ENCODE measurements at places on chromosomes 6 and 20.

DNA sequence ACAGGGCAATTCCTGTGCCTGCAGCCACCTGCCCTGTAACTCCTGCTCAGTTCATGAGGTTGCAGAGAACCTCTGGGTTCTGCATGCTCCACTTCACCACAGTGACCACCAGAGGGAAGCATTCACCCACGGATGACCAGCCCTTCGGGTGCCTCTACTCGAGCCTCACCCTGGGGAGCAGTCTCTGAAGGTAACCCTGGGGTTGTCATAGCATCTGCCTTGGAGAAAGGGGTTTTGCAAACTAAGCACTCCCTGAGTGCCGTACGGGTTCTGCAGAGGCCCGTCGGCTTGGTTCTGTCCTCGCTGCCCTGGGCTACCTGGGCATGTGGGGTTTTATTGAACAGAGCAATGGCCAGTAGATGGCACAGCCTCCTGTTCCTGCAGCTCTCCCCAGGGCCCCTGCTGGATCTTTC lies 10.2 kb upstream of the CST5 start:
- DNase-seq: peak; percentile 71

DNA sequence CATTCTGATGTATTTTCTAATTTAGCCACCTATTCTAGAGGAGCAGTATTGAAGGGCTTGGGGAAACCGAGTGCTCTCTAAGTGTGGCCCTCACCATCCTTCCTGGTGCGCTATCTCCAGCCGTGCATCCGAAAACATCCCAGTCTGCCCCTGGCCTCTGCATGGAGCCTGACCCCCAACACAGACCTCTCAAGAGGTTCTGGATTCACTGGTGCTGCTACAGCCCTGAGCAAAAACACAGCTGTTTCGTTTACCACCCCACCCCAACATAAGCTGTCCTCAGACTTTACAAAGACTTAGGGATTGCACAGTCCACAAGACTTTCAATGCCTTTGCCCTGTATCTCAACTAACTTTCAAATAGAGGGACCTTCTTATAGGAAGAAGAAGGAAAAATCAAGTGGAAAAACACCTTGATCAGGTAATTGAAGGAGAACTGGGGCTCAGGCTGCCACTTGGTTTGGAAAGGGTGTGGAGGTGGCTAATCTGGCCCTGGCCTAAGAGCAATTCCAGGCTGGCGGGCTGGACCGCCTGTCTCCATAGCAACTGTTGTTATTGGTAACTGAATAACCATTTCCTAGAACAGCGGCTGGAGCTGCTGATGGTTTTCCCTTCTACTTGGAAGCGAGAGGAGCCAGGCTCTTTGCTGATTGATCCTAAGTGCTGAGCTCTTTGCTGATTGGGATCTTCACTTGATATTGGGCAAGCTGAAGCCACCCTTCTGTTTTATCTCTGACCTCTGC lies 90.2 kb upstream of the TOX2 start:
- no peak for DNase-seq

DNA sequence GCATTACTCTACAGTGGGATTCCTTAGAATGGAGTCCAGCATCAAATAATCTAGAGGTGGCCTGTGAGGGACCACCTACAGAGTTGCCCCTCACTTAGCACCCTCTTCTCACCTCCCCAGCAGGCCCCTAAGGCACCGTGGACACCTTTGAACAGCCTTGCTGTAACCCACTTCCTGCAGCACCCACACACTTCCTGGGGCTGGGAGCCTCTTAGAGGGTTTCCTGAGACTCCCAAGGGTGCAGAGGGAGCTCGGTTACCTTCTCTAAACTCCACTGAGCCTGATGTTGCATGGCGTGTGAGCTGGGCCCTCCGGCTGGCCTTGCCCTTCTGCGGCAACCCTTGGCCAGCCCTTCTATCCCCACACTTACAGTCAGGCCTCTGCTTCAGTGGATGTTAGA lies 7.3 kb upstream of the SIRPG start:
- DNase-seq: no peak

GRCh38 chr20:13571662-13572061 lies 67.1 kb downstream of the TASP1 start:
- no peak for DNase-seq

- DNase-seq: no peak
These were observed 142.5 kb upstream of the RUNX2 start for GRCh38 chr6:45185403-45186251.

DNA sequence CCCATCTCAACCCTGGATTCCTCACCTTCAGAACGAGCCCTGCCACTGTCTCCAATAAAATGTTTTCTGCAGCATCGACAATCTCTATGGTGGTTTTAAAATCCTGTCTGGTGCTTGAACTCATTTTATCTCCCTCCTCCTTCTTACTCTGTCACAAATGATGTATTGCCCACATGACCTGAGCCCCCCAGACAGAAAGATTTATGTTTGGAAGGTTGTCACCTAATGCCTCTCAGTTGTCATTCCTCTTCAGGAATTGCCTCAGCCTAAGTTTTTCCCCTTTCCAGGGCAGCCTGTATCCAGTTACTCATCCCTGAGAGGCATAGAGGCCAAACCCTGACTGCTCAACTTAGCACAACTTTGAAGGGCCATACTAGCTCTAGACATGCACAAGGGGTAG lies 9.2 kb downstream of the GPX5 start:
- no peak for DNase-seq

- peak; percentile 25 for DNase-seq
These were observed 37.6 kb downstream of the NR2E1 start for GRCh38 chr6:108203189-108204112.

GRCh38 chr20:17993546-17993945 lies 24.7 kb downstream of the MGME1 start:
- DNase-seq: no peak

Measured in HuH-7 (cell line).